Activated CD4-positive, alpha-beta T cell treated with anti-CD3 and anti-CD28 coated beads, Interleukin-2, amount 50 U/mL, for 4 hours (primary cell): ENCODE measurements at places on chromosomes 6 and 20.

- no peak for DNase-seq
Measured at GRCh38 chr20:21640556-21640955, 64.9 kb upstream of the PAX1 start.

- no peak for DNase-seq
Measured at GRCh38 chr6:71529769-71530168, 241.2 kb downstream of the OGFRL1 start.

DNA sequence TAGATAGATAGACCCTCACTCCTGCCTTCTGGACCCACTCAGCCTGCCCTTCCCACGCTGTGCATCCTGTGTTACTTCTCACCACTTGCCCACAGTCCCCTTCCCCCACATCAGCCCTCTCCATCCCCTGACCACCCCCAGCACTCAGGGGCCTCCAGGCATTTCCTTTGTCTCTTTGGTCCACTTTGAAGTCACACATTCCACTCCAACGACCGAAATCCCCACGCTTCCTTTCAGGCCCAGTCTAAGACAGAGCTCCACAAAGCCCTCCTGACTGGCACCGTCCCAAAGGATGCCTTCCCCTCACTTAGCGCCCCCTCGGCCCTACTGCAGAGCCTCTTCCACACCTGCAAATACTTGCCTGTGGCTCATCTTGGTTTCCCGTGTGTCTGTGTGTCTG, 83.8 kb downstream of the FOXF2 start:
- DNase-seq = no peak

GRCh38 chr6:169966312-169967181, 215.1 kb downstream of the ERMARD start:
- DNase-seq = no peak

DNA sequence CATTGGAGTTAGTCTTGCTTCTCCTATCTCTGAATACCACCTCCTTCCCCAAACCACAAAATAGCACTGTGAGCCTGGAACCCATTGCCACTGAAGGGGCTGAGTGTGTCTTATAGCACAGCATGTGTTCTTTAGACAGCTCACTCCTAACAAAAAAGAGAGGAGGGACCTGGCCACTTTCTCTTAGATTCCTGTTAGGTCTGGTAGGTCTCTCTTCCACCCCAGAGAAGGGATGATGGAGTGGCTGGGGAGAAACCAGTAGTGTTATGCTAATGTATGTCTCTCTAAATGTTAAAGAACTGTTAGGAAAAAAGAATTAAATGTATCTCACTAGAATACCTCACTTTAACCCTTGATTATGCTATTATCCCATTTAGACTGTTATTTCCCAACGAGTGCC, 340.3 kb downstream of the EPHA7 start:
- DNase-seq = no peak

GRCh38 chr6:168195712-168196111, 116.7 kb upstream of the FRMD1 start:
- no peak for DNase-seq

DNA sequence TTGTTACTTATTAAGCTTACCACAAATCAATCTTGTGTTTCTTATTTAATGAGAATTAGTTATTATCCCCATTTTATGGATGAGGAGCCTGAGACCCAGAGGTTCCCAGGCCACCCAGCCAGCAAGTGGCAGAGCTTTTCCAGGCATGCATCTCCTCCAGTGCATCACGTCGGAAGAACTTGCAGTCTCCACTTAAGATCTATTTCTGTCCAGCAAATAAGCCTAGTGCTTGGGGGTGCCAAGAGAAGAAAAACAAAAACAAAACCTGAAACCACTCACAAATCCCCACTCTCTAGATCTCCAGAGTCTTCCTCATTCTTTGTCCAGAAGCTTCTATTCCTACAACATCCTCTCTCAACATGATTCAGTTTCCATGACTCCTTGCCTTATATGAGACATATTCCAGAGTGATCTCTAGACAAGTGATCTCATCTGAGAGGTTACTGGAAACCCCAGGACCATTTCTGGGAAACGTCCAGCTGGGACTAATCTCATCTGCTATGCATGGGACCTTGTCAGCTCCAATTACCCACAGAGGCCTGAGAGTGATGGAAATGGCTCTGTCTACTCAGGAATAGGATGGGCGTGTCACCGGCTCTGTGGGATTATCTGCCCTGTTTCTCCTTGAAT, 4.1 kb downstream of the GUCA1B start:
- no peak for DNase-seq

- DNase-seq = no peak
Measured at GRCh38 chr6:120202878-120203277, 853.3 kb upstream of the MAN1A1 start.

DNA sequence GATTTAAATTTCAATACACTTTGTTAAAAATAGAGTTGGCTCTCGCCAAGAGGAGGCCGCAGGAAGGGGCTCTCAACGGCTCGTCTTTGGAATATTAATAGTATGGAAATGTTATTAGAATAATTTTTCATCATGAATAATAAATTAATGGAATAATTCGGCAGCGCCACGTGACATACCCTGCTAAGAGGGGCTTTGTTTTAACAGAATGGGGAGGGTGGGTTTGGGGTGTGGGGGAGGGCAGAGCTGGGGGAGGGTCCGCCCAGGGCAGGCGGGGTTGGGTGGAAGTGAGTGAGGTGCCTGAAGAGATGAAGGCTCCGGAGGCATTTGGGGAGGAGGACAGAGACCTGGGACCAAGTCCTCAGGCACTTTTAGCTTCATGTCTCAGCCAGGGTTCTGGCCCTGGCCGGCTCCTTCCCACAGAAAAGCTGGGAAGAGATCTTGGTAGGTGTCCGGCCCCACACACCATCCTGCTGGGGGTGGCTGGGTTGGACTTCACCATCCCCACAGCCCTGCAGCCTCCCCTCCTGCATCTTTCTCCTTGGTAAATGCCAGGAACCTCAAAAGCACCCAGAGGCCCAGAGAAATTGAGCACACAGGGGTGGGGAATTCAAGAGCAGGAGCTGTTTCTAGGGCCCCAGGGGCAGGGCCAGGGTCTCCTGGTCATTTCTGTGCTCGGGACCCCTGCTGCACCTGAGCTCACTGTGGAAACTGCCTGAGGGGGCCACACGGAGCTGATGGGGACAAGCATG, 93.6 kb upstream of the BHLHE23 start:
- DNase-seq = no peak

DNA sequence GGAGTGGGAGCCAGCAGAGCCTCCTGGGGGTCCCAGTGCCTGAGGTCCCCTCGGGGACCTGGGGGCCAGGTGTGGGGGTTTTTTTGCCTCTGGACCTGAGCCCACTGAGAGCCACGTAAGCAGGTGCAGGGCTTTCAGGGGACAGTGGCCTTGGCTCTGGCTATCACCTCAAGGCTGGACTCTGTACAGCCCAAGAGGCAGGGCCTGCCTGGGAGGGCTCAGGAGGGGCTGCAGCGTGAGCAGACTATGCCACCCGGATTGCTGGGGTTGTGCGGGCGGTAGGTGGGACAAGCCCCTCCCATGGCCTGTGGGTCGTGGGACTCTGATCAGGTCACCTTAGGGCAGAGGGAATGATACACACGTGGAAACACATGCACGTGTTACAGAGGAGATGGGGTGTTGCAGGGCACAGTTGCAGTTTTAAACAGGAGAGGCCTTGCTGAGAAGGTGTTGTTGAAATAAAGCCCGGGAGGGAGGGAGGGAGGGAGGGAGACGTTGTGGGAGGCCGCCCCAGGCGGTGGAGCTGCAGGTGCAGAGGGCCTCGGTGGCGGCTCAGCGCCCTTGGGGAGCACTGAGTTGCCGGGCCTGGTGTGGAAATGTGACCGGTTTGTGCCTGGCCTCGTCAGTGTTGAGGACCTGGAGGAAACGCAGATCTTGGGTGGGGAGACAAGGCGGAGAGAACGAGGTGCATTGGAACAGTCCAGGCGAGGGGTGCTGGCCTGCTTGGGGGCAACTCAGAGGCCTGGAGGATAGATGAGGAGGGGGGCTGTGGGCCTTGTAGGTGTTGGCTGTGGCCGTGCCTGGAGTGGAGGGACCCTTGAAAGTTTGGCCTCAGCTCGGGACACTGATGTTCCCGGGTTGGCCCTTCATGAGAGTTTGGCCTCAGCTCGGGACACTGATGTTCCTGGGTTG, 2.3 kb downstream of the TCEA2 start:
- no peak for DNase-seq

- DNase-seq = peak; percentile 8
Measured at GRCh38 chr20:9912858-9913434, 74.1 kb upstream of the PAK5 start.

- DNase-seq = no peak
Measured at GRCh38 chr20:45518282-45518681, 2.9 kb upstream of the SPINT3 start.

GRCh38 chr6:129498950-129499842, 210.8 kb downstream of the ARHGAP18 start:
- no peak for DNase-seq

DNA sequence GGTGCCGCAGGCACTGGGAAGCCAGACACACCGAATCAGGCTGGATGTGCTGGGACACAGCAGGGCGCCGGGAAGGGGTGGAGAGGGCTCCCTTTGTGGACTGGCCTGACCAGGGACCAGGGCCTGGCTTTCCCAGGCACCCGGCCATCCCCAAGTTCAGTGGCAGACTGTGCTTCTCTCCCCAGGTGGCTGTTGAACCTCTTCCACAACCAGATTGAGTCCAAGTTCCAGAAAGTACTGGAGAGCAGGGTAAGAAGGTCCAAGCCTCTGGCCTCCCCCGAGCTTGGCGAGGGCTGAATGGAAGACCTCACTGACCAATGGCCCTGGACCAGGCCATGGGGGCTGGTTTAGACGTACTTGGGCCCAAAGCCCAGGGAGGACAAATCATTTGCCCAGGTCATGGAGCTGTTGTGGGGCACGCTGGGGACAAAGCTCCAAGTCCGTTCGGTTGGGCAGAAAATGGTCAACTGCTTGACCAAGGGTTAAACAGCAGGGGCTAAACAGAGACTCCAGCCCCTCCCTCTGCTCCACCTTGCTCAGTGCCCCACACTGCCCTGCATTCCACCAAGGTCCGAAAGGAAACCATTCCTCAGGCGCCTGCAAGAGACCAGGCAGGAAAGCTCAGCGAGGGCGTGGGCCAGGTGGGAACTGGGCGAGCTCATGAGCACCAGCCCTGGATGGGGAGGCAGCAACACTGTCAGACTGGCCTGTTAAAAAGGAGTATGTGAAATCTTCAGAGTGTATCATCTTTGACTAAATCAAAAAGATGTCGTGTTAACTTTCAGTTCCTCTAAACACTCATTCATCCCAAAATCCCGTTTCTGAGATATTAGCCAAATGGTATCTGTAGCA, 9.1 kb downstream of the LBP start:
- no peak for DNase-seq

GRCh38 chr20:4880051-4880450, 121.3 kb downstream of the SLC23A2 start:
- DNase-seq = no peak

DNA sequence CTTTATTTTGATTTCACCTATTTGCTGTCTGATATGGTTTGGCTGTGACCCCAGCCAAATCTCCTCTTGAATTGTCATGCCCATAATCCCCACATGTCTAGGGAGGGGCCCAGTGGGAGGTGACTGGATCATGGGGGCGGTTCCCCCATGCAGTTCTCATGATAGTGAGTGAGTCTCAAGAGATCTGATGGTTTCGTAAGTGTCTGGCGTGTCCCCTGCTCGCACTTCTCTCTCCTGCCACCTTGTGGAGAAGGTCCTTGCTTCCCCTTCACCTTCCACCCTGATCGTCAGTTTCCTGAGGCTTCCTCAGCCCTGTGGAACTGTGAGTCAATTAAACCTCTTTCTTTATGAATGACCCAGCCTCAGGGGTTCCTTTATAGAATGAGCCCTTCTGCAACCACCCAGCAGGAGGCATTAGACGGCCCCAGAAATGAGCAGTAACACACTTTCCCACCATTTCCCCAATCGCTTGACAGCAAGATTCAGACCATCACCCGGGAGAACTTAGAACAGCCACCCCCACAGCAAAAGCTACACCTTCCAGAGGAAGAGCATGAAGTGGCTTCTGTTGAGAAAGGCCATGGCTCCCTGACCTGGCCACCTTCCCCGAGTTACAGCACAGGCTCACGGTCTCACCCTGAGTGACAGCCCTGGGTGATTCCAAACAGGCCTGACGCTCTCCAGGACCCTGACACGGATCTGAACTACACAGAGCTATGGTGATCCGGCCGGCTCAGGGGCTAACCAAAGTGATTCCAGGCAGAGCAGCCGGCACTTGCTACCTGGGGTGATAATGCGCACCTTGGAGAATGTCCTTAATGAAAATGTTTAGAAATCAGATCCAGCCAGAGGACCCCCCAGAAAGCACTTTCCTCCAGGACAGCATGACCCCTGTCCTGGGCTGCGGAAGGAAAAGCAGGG, 131.2 kb upstream of the CDH4 start:
- peak; percentile 2 for DNase-seq

GRCh38 chr20:6914986-6915385, 147.5 kb downstream of the BMP2 start:
- DNase-seq = no peak

- no peak for DNase-seq
Measured at GRCh38 chr6:57017841-57018240, 28.7 kb upstream of the KIAA1586 start.

- DNase-seq = no peak
Measured at GRCh38 chr20:12610871-12611270, 397.9 kb upstream of the SPTLC3 start.

DNA sequence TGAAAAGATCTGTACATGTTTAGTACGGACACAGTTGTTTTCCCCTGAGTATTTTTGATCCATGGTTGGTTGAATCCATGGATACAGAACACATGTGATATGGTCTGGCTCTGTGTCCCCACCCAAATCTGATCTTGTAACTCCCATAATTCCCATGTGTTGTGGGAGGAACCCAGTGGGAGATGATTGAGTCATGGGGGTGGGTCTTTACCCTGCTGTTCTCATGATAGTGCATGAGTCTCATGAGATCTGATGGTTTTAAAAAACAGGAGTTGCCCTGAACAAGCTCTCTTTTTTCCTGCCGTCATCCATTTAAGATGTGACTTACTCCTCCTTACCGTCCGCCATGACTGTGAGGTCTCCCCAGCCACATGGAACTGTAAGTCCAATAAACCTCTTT, 139.2 kb downstream of the CDKAL1 start:
- no peak for DNase-seq

DNA sequence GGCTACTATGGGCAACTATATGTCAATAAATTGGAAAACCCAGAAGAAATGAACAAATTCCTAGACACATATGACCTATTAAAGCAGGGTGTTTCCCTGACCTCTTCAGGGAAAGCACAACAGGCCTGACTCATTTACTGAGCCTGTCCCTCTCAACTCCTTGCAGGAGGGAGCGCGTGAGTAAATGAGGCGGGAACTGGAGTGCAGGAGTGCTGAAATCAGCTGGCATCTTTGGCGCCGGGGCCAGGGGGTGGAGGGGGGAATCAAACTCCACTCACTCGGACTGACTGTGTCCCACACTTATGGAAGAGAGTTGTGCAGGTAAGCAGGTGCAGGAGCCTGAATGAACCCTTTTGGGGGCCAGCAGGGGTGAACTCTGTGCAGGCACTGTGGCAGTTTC, 671.2 kb upstream of the PTCHD4 start:
- no peak for DNase-seq

DNA sequence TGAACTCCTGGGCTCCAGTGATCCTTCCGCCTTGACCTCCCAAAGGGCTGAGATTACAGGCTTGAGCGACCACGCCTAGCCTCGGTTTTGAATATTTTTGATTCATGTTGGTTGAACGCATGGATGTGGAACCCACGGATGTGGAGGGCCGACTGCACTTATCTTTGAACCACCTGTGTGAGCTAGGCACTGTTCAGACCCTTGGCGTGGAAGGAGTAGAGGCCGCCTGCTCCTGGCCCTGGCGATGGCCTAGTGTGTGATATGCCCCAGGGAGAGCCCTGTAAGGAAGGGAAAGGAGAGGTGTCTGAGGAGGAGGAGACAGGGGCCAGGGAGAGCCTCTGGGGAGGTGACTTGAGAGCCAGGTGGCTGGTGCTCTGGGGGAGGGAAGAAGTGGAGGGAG, 64.3 kb downstream of the BCAS4 start:
- no peak for DNase-seq

GRCh38 chr6:51618563-51618962, 468.9 kb downstream of the PKHD1 start:
- DNase-seq = no peak
